Fibroblast of skin of back (primary cell): ENCODE measurements at places on chromosomes 16 and 17.

DNA sequence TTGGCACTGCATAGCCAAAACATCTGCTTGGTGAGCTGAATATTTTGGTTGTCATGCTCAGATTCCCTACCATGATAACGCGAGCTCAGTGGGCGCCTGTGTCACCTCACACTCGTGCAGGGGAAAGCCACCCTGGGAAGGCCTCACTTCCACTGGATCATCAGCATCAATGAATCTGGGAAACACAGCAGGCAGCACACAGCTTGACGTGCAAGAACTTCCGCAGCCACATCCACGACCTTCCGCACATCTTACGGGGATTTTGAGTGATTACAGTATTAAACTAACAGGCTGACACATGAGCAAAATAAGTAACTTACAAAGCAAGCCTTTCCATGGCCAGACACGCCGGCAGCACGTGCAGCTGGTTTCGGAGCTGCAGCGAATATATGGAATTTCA is 54.7 kb upstream of the FOXF1 start:
- DNase-seq, result no peak

- peak; percentile 50 for DNase-seq
Measured at GRCh38 chr17:61490540-61490975, 38.3 kb downstream of the TBX4 start.

GRCh38 chr16:86181526-86181925 is 282.6 kb downstream of the IRF8 start:
- DNase-seq, result no peak

DNA sequence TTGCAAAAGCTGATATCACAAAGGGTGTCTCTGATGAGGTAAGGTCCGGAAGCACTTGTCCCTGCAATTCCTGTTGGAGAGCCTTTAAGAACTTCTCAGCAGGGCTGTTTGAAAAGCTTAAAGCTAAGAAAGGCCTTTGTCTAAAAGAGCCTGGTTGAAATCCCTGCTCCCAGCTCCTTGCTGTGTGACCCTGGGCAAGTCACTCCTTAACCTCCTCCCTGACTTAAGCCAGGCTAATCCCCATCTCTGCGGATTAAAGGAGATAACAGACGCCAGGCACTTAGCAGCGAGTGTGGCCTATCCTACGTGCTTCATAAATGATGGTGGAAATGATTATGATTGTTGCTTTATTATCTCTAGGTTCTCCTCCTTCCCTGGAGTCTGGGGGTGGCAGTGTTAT is 368.0 kb upstream of the RBFOX1 start:
- DNase-seq, result no peak

DNA sequence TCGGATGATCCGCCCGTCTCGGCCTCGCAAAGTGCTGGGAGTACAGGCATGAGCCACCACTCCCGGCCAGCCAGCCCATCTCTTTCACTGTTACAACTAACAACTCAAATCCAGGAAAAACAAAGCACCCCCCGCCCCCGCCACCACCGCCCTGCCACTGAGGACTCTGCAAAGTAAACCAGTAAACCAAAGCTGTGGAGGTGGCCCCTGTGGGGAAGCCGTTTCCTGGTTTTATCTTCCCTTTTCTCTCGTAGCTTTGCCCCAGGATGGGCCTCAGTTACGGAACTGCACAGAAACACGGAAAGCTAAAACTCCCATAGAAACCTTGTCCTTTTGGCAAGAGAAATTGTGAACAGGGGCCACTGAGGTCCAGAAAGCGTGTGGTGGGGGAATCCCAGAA is 17.5 kb downstream of the CHMP6 start:
- no peak for DNase-seq

DNA sequence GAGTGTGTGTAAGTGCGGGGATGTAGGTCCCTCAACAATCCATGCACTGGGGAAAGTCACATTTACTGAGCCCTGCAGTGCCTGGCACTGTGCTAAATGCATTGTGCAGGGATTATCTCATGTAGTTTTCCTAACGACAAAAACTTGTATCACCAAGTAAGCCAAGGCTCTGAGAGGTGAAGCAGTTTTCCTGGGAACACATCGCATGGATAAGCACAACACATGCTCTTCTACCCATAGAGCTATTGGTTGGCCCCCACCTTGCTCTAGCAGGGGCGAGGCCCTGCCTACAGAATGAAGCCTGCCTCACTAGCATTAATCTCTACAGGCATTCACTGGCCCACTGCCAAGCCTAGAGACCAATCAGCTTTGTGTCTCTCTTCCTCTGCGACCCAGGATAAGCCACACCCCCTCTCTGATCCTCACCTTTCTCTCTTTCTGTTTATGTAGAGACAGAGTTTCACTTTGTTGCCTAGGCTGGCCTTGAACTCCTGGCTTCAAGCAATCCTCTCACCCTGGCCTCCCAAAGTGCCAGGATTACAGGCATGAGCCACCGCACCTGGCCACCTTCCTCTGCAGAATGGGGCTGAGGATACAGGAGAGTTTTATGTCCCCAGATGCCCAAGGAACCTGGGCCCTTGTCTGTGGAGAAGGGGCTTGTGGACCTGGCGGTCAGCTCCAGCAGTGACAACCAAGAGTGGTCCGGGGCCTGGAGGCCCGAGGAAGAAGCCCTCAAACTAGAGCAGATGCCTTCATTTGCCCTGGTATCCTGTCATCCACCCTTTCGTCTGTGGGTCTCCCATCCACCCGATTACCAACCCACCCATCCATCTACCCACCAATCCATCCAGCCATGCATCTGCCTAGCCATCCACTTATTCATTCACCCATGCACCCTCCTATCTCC is 12.8 kb downstream of the CDH16 start:
- no peak for DNase-seq

DNA sequence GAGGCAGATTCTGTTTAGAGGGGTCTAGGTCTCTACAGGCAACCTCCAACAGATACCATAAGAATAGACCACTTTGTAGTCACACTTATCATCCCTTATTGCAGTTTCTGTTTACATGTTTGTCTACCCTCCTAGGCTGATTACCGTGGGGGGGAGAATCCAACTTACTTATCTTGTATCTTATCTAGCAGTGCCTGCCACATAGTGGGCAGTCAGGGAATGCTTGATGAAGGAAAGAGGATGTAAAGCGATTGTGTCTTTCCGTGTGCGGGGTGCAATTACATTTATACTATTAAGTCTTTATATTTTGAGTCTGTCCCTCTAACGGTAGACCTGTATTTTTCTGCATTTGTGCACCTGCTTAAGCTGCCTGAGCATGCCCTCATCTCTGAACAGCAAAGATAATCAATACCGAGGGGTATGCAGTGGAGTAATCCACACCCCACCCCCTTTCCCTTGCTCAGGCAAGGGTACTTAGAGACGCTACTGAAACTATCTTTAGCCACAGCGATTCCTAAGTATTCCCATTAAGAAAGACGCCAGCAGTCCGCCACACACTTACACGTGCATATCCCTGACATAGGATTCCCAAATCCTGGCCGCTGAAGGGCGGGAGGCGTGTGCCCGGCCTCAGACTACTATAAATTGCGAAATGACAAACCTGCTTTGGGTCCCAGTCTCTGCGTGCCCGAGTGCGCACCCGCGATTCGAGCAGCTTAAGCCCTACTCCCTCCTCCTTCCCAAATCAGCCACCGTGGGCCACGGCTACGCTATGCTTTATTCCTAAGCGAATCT is 635 bp upstream of the AATF start:
- no peak for DNase-seq

DNA sequence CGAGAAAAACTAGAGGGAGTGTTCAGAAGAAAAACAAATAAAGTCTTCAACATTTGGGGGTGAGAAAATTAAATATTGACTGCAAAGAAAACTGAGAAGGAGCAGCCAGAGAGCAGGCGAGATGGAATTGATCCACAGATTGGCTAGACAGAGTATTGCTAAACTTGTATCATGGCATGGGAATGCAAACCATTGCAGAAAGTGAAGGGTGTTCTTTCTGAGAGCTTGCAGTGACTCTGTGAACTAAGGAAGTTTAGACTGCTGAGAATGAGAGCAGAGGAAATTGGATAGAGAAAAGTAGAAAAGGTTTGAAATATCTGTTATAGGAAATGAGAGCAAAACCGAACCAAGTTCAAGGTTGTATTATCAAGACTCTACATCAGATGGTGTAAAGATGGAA is 191.5 kb downstream of the HS3ST3A1 start:
- DNase-seq, result no peak

DNA sequence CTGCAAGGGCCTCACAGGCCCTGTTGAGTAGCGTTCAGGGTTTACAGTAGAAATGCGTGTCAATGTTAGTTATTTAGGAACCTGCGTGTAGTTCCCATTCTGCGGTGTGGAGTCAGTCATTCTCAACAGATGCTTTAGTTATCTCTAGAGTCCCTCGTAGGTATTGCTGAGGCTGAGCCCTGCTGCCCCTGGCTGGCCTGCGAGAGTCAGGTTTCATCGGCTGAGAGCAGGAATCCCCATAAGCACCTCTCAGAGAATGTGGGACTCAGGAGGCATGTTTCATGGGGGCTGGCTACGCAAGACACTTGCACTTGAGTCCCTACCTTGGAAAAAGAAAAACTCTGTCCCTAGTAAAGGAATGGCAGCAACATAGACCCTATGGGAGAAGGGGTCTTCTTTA is 347.5 kb upstream of the ASIC2 start:
- DNase-seq, result no peak

DNA sequence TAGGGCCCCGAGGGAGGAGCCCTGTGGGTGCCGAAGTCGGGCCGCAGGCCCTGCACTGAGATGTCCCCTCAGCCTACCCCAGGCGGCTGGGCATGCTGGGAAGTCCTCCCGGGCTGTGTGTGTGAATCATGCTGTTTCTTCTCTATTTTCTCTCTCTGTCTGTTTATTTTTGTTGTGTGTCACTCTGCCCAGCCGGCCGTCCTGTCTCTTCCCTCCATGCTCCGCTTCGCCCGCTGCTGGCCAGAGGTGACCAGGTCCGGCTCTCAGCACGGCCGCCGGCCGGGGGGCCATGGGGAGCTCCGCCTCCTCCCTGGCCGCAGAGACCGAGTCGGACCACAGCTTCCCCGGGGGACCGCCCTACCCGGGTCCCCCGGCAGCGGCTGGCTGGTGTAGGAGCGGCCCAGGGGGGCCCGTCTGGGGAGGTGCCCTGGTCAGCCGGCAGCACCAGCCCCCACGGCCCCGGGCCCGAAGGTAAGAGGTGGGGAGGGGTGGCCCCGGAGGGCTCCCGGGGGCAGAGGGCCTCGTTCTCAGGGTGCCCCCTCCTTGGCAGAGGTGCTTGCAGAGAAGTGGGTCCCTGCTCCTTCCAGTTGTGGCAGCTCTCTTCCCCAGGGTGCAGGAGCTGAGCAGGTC is 12.5 kb downstream of the CAPN15 start:
- DNase-seq, result peak; percentile 65

DNA sequence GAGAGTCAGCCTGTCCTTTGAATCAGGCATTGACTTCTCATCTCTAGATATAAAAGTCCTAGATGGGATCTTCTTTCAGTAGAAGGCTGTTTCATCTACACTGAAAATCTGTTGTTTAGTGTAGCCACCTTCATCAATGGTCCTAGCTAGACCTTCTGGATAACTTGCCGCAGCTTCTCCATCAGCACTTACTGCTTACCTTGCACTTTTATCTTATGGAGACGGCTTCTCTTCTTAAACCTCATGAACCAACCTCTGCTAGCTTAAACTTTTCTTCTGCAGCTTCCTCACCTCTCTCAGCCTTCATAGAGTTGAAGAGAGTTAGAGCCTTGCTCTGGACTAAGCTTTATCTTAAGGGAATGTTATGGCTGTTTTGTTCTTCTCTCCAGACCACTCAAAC is 5.4 kb upstream of the MMP2 start:
- DNase-seq, result no peak

DNA sequence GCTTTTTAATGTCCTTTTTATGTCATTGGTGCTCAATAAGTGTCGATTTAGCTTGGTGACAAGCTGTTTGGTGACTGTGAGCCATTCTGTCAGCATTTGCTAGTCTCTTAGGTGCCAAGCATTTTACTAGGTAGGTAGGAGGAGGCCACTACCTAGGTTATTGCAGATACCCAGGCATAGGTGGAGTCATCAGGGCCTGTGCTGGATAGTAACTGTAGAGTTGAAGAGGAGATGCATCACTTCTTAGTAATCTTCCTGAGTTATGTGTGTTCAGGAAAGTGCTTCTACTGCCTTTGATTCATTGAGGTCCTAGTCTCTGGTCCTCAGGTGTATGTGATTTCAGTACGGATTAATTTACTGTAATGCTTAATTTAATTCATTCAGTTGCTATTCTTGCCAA is 17.7 kb downstream of the USP10 start:
- no peak for DNase-seq

DNA sequence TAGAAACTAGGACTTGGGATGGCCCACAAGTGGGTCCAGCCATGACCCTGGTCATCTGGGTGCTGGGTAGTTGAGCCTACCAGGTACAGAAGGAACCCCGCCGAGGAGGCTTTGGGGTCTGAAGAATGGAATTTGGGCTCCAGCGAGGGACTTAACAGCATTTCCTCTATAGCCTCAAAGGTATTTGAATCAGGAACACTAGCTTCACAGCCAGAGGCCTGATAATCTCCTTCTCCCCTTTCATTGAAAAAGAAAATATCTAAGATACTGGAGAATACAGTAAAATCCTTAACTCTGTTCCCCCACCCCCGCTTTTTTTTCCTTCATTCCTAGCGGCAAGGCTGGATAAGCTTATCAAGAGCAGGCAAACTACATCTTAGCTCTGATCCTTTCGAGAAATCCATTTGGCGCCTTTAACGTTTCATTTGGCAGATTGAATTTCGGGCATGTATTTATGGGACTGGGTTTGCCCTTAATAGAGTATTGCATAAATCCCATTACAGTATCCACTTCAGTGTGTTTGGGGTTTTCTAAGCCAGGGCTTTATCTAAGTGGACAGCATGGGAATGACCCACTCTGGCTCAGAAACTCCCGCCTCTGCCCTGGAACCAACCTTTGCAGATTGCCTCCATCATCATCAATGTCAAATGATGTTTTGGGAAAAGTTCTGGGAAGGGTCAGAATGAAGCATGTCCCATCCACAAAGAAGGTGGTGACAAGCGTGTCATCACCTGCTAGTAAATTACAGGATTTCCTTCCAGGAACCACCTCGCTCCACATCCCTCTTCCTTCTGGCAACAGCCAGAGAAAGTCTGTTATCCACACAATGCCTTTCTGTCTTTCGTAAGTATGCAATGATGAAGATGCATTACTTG is 36.9 kb downstream of the XYLT1 start:
- DNase-seq, result no peak

- peak; percentile 27 for DNase-seq
Measured at GRCh38 chr16:73713778-73714495, 582.7 kb upstream of the PSMD7 start.

GRCh38 chr17:60423865-60424264 is 1.6 kb downstream of the CHCT1 start:
- DNase-seq, result no peak

DNA sequence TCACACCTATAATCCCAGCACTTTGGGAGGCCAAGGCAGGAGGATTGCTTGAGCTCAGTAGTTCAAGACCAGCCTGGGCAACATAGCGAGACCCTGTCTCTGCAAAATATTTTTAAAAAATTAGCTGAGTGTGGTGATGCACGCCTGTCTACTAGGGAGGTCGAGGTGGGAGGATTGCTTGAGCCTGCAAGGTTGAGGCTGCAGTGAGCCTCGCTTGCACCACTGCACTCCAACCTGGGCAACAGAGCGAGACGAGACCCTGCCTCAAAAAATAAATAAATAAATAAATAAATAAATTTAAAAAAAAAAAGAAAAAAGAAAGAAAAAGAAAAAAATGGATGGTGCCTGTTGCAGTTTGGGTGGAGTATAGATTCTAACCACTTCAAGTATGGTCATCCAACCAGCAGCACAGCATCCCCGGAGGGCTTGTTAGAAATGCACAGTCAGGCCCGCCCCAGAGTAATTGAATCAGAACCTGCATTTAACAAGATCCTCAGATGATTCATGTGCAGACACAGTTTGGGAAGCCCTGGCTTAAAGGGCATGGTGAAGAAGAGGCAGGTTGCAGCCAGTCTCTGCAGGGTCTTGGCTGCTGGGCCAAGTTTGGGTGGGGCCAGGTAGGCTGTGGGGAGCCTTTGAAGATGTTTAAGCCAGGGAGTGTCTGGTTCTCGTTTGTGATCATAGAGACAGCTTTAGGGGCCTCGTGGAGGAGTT is 40.8 kb downstream of the MRC2 start:
- peak; percentile 26 for DNase-seq
